Large intestine (tissue), 12 donors: ENCODE measurements at places on chromosomes 16 and 17.

DNA sequence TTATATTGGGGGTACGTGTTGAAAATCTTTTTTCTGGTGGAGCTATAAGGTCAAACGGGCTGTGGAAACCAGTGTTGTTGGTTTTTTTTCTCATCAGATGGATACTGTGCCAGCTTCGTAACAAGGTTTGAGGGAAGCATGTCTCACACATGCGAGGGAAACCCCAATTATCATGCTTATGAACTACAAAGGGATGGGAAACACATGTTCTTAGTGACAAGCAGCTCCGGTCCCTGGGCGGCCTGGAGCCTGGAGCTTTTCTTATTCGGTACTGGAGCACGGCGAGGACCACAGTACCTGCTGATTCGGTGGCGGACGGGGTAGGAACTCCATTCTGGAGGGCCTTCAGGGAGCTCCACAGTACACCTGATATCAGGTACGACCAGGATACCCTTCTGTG is 12.5 kb downstream of the SLC43A2 start:
- DNase-seq, result no peak

DNA sequence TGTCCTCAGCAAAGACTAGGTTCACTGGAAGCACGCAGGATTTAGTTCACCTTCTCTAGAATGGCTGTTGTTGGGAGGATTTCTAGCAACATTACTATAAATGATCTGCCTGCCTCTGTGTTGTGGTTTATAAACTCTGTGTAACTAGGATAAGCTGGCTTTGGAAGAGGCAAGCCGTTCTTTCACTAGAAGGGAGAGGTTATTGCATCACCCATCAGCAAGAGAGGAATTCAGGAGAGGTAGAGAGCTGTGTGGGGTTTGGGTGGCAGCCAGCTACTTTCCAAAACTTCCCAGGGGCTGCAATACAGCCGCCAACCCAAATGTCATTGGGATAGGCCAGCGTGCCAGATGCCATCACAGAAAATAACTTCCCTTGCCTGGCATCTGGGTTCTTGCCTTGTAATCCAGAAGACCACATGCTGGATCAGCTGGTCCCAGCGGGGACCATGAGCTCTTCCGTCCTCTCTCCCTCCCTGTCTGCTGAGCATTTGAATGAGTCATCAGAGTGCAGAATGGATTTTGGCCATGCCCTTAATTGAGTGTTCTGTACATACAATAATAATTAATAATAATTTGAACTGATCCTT is 95.7 kb upstream of the RBFOX1 start:
- DNase-seq, result no peak

GRCh38 chr17:32954477-32954876 is 26.5 kb downstream of the TMEM98 start:
- peak; percentile 98 for DNase-seq

DNA sequence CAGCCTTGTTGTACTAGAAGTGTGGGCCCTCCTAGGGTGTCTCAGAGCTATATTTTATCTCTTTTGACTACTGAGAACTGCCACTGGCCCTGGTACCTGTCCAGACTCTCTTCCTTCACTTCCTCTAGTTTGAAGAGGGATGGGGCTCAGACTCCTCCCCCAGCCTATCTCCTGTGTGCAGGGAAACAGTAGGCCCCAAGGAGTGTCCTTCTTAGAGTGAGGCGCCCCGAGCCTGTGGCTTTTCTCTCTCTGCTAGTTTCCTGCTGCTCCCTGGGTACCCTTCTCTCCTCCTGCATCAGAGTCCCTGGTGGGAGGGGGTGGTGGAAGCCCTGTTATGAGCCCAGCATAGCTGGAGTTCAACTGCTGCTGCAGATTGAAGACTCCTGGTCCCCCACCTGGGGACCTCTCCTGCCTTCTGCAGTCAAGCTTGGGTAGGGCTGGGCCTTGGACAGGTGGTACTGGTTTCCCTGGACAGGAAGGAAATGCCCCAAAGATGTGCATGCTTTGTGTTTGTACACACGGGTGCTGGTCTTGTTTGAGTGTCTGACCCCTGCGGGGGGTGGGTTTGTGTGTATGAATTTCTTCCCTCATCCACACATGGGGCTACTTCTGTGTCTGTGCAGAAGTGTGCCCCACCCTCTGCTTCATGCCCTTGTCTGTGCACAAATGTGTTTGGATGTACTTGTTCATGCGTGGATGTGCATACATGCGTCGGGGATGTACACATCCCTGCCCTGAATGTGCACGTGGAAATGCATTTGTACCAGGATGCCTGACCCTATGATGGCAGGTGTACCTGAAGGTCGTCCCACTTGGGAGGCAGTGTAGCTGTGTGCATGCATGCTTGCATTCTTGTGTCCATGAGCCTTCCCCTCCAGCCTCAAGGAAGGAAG is 6.9 kb downstream of the RARA start:
- no peak for DNase-seq

DNA sequence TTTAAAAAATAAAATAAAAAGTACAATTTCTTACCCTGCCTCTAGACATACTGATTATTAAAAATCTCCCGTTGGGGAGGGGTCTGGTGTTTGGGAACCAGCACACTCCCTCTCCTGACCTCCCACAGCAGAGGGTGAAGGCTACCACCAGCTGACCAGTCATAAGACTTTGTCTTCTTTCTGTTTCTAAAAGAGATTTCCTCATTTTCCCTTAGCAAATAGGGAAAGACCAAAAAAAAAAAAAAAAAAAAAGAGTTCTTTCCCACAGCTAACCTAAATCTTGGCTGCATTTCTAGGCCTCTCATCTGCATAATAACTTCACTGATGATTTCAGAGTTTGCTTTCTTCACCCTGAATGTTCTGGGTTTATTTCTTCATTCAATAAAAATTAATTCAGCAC is 30.3 kb downstream of the CDK5RAP3 start:
- no peak for DNase-seq

GRCh38 chr17:28662527-28662829 is 473 bp downstream of the SUPT6H start:
- DNase-seq, result no peak

- DNase-seq, result no peak
Observed at GRCh38 chr17:61738249-61738648, 125.1 kb downstream of the BRIP1 start.

- DNase-seq, result no peak
Observed at GRCh38 chr17:10192972-10193371, 5.4 kb downstream of the GAS7 start.

DNA sequence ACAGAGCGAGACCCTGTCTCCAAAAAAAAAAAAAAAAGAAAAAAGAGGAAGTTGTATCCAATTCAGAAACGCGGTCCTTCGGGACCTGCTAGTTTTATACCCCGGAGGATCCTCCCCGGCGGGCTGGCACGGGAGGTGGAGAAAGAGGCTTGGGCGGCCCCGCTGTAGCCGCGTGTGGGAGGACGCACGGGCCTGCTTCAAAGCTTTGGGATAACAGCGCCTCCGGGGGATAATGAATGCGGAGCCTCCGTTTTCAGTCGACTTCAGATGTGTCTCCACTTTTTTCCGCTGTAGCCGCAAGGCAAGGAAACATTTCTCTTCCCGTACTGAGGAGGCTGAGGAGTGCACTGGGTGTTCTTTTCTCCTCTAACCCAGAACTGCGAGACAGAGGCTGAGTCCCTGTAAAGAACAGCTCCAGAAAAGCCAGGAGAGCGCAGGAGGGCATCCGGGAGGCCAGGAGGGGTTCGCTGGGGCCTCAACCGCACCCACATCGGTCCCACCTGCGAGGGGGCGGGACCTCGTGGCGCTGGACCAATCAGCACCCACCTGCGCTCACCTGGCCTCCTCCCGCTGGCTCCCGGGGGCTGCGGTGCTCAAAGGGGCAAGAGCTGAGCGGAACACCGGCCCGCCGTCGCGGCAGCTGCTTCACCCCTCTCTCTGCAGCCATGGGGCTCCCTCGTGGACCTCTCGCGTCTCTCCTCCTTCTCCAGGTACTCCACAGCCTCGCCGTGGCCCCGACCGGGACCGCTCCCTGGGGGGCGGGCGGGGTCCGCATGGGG is at the start of gene CDH3:
CDH3 (plus strand) TSS at position 596 of the 779 bp plus-strand sequence; CDS start at position 666, 70 bp downstream.
- DNase-seq, result peak; percentile 58

DNA sequence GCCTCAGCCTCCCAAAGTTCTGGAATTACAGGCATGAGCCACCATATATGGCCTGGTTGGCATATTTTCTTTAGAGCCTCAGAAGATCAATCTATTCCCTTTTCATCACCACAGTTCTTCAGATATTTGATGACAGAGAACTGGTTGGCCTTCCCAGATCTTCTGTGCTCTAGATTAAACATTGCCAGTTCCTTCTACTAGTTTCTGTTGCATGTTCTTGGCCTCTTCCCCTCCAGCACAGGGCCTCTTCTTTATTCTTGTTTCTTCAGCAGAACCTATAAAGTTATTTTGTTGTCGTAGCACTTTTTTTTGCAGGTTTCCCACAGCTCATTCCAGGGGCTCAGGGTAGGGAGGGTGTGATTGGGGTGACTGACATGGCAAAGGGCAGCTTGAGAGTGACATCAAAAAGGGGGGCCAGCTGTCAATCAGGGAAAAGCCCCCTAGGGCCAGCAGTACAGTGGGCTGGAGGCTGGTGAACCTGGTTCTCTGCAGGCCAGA is 9.3 kb downstream of the CHD9 start:
- DNase-seq, result no peak

DNA sequence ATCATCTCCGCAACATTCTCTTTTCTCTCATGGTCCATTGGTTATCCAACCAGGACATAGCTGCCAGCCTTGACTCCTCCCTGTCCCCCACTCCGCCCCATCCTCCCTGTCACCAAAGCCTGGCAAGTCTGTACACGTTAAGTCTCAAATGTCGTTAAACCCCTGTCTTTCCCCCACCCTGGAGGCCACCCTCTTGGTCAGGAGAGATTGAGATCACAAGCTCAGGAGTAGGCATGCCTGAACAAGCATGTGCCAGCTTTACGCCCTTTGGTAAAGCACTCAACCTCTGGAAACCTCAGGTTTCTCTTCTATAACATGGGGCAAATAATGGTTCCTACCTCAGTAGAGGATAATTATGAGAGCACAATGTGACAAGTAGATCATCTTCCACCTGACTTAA is 38.1 kb upstream of the CCL1 start:
- DNase-seq, result no peak

- no peak for DNase-seq
Observed at GRCh38 chr16:5761592-5761991, 664.0 kb upstream of the EEF2KMT start.

- DNase-seq, result no peak
Observed at GRCh38 chr16:79642652-79643051, 42.1 kb upstream of the MAF start.

GRCh38 chr16:31435341-31436220 is 7.0 kb downstream of the ZNF843 start:
- no peak for DNase-seq

GRCh38 chr16:88618182-88618955 is 20.0 kb upstream of the IL17C start:
- DNase-seq, result no peak

DNA sequence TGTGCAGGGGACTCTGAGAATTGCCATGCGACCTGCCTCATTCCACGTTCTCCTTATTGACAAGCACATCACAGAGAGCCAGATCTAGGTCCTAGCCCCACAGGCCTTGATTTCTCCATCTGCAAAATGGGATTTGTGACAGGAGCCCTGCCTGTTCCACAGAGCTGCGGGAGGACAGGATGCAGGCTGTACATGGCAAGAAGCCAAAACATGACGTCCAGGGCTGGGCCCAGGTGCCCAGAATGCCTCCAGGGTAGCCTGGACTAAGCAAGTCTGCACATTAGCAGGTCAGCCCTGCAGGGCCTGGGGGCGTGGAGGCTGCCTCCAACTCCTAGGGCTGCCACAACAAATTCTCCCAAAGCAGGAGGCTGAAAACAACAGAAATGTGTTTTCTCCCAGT is 235.7 kb upstream of the SDK2 start:
- DNase-seq, result no peak

GRCh38 chr17:16343569-16343968 is 9.7 kb downstream of the CENPV start:
- DNase-seq, result no peak

DNA sequence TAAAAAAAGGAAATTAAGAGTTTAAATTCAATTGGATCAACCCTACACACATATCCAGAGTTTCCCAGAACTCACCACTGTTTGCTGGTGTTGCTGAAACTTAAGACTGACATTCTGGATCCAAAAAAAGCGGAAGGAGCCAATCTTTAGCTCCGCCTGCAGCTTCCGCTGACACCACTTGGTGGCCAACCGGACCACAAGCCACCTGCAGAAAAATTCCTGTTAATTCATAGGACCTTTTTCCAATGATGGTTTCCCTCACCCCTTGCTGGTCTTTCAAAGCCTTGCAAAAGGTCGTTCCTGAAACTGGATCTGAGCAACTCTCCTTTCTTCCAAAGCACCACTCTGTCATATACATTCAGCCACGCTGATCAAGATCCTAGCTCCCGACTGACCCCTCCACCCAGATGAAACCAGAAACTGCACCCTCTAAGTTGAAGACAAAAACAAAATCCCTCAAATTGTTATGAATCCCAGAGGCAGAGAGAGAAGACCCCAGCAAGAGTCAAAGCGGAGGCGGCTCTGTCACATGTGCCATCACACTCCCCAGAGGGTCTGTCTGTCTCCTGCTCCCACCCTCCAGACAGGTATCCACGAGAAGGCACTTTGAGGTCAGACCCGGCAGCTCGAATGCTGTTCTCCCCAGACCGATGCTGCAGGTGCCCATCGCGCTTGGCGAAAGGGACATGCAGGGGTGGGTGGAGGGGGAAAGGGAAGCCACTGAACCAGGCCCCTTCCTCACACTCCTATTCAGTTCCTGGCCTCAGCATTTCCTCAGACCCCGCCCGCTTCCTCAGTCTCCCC is 773 bp downstream of the BLTP2 start:
- peak; percentile 23 for DNase-seq
